Hematopoietic multipotent progenitor cell treated with erythropoietin and hydrocortisone succinate and interleukin-3 and kit ligand, for 6 days (in vitro differentiated cells): ENCODE measurements at places on chromosomes 2 and 18.

GRCh38 chr18:48589797-48590519 lies 51.1 kb downstream of the CTIF start:
- DNase-seq: no peak

DNA sequence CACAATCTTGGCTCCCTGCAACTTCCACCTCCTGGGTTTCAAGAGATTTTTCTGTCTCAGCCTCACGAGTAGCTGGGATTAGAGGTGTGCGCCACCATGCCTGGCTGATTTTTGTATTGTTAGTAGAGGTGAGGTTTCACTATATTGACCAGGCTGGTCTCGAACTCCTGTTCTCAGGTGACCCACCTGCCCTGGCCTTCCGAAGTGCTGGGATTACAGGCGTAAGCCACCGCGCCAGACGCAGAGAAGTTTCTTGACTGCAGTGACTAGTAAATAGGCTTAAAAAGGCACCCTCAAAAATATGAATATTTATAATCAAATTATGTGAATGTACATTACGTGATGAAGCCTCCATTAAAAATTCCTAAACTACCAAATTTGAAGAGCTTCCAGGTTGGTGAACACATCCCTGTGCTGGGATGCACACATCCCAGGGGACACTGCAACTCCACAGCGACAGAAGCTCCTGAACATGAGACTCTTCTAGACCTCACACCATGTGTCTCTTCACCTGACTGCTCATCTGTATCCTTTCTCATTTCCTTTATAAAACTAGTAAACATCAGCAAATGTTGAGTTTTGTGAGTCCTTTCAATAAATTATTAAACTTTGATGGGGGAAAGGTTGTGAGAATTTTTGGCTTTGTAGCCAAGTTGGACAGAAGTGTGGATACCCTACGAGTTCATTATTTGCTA lies 203.3 kb upstream of the SPOPL start:
- no peak for DNase-seq

GRCh38 chr18:210733-211132 lies 52.4 kb downstream of the USP14 start:
- no peak for DNase-seq

- DNase-seq: peak; percentile 80
Measured at GRCh38 chr2:70995426-70995729, 705 bp upstream of the TEX261 start.

GRCh38 chr2:47201224-47201623 lies 46.1 kb upstream of the STPG4 start:
- DNase-seq: no peak

- no peak for DNase-seq
Measured at GRCh38 chr2:46988733-46989481, 73.3 kb upstream of the MCFD2 start.

- DNase-seq: no peak
Measured at GRCh38 chr2:56127010-56127409, 56.8 kb upstream of the CCDC85A start.

GRCh38 chr2:200469708-200470211 lies 40.1 kb downstream of the KCTD18 start:
- no peak for DNase-seq

DNA sequence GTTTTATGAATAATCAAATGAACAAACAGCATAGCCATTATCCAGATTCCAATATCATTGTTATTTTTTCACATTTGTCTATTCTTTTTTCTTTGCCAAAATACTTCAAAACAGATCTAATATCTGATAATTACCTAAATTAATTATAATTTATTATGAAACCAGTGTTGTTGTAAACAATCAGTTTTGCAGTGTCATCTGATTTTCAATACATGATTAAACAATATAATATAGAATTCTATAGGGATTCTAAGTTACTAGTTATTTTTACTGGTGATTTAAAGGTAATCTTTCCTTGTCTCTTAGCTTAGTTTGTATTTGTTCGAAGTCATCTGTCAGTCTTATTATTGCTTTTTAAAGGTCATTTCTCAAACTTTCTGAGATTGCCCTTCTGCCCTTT lies 101.0 kb downstream of the BIRC6 start:
- no peak for DNase-seq

GRCh38 chr2:239896075-239896474 lies 129.1 kb downstream of the NDUFA10 start:
- no peak for DNase-seq

- no peak for DNase-seq
Measured at GRCh38 chr2:71220743-71221142, 6.2 kb downstream of the PAIP2B start.

DNA sequence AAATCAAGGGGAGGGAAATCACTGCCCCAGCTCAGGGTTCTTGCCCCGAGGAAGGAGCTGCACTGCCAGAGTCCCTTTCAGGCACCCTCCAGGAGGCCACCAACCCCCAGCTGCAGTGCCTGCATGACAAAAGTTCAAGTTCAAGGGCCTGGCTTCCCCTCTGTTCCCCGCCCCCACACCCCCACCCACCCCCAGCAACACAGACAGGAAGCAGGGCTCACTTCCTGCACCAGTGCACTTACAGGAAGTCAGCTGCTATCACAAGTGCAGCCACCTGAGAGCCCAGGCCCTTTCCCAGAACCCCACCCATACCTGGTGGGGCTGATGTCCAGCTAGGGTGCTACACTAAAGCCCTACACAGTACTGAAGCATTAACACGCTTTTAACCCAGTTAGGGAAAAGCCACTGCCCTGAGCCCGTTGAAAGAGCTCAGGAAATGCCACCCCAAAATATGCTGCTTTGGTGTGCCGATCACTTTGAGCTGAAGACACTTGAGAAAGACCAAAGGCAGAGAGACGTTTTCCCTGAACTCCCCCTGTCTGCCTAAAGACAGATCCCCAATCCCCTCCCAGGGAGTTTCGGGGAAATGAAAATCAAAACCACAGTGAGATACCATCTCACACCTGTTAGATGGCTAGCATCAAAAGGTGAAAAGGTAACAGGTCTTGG lies 109.9 kb upstream of the CAB39 start:
- peak; percentile 27 for DNase-seq

- no peak for DNase-seq
Measured at GRCh38 chr2:66901344-66901743, 466.4 kb downstream of the MEIS1 start.

DNA sequence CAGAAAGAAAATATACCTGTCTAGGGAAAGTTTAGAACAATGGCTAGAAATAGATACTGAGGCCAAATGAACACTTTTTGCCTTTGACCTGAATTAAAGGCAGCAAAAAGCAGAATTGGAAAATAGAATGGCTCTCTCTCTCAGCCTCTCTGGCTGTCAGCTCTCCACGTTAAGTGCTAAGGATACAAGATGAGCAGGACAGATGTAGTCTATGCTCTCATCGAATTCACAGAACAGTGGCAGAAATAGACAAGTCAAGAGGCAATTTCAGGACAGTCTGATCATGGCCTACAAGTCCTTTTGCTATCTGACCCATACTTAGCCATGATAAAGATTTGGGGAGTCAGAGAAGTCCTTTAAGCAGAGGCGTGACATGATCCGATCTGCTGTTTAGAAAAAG lies 120.2 kb upstream of the CREB1 start:
- no peak for DNase-seq

DNA sequence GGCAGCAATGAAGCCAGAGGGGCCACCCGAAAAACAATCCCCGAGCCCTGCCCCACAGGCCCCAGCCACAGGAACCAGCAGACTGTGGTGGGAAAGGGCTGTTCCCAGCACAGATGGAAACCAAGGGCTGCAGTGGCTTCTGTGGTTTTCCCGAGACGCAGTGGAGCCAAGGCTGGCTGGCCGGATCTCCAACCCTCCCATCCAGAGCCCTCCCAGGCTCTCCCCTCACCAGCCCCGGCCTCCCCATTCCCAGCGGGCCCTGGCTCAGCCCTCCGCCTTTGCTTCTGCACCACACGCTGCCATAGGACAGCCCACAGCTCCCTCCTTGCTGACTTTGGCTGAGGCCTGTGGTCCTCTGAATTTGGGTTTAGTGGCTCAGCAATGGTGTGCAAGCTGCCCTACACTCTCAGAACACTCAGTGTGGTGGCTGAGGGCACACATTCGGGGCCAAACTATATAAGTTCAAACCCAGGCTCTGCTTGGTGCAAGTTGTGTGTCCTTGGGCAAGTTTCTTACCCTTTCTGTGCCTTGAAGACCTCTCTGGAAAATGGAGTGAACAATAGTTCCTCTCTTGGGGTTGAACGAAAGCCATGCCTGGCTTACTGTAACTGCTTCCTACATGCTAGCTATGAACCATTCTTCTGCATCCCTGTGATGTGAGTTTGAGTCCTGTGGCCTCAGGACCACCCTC lies 200.1 kb downstream of the SMAD7 start:
- no peak for DNase-seq

- peak; percentile 41 for DNase-seq
Measured at GRCh38 chr18:911025-911424, 6.4 kb downstream of the ADCYAP1 start.

GRCh38 chr2:26215833-26216232 lies 28.6 kb downstream of the HADHA start:
- no peak for DNase-seq

GRCh38 chr2:239816576-239817467 lies 208.3 kb downstream of the NDUFA10 start:
- DNase-seq: peak; percentile 36

DNA sequence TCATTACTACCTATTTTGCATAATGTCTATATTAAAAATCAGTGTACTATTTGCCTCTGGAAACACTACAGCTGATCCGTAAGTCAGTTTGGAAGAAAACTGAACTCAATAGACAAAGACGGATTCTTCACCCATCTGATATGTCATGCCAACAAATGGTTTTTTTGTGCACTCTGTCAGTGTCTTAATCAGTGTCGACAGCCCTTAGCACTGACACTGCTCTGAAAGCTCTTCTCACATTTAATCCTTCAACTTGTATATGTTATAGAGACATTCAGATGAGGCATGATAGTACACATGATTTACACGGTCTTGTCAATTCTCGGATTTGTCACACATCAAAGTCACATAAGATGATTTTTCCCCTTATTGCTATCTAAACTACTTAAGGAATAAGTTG lies 347.5 kb upstream of the GALNT5 start:
- DNase-seq: no peak

DNA sequence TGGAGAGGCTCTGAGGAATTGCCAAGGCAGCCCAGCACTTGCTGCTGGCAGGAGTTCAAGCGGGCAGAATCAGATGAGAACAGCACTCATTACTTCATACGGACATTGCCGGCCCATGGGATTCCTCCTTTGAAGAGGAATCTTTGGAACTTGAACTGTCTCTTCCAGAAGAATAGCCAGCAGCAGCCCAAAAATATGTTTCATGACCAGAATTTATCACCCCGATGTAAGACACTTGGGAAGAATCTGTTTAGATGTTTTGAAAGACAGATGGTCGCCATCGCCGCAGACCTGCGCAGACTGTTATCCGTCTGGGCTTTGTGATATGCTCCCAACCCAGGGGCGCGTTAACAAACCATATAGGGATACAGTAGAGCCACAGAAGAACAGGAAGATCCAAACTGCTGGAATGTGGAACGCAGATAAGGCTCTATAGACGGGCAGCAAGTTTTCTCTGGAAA lies 3.7 kb upstream of the ADI1 start:
- no peak for DNase-seq

DNA sequence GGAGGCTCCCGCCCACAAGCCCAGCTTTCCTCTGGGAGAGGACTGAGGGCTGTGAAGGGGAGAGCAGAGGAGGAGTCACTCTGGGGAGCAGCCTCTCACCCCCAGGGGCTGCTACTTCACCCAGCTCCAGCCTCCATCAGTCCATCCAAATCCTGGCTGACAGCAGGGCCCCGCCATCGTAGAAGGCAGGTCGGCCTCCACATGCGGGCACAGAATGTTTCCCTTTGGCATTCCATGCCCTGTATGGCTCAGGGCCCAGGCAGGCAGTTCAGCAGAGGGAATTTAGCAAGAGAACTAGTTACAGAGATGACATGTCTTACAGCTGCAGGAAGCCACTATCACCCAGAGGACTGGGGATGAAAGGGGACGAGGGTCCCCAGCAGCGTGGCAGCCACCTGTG lies 6.4 kb upstream of the ODC1 start:
- DNase-seq: no peak

GRCh38 chr2:150787353-150788093 lies 300.1 kb upstream of the RND3 start:
- DNase-seq: no peak

DNA sequence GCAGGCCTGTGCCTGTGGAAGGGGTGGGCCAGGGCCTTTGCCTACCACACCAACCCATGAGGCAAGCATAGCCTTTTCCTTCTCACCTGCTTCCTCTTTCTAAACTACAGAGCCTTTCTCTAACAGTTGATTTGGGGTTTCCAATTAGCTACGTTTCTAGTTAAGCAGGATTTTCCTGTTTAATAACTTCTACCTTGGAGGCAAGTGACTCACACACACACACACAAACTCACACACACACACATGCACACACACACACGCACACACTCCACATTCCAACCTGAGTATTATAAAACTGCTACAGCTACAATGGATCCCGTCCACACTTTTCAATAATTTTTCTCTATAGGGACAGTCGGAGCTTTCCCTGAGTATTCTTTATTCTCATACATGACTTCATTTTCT lies 84.9 kb downstream of the SOX11 start:
- DNase-seq: no peak

DNA sequence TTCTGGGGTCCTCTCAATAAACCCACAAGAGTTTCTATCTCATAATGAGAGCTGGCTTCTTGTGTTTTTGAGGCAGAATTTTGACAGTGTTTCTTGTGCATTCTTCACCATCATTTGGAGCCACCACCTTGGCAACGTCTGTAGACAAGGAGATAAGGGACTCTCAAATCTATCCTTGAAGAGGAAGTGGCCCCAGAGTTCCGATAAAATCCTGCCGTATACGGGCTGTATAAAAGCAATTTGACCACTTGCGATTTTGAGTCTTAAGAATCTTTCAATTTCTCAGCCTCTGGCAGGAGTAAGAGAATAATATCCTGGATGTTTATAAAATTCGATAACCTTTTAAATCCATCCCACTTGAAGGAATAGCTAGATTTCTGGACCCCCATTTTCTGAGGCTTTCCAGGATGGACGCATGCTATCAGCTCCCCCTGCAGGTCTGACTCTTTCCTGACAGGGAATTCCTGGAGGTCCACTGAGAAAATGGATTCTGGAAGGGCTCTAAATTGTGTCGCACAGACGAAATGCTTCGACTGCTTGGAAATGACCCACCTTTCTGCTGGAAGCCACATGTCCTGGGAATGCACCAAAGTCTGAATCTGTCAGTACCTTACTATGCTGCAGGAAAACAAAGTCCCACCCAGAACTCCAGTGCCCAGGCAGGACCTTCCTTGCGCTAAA lies 54.1 kb downstream of the E2F6 start:
- peak; percentile 66 for DNase-seq

DNA sequence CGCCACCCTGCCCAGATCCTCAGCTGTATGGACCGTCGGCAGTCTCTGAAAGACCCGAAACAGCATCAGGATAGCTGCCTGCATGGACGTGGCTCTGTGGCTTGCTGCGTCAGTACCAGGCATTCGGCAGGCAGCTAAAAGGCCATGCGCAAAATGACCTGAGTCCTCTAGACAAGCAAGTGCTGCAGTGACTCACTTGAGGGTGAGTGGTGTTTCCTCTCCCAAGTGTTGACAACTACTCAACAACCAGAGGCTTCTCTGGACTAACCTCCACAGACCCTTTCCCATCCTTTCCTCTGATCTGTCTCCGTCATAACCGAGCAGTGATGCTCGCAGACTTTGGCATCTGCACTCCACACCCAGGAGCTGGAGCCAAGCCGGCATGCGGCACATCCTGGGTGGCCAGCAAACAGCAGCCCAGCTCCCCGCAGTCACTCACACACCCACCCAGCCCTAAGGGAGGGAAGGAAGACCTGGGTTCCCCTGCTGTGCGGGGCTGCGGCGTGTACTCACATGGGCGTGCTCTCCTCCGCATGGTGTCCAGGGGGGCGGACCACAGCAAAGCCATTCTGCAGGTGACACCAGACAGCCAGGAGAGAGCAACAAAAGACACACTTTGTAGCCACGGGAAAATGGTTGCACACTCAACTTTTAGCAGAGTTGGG lies 239.3 kb downstream of the TWIST2 start:
- no peak for DNase-seq
